ENCODE measurements at places on chromosomes 16 and 17.

- no peak for DNase-seq
Measured at GRCh38 chr17:44604116-44604761, 47.0 kb downstream of the FZD2 start.

DNA sequence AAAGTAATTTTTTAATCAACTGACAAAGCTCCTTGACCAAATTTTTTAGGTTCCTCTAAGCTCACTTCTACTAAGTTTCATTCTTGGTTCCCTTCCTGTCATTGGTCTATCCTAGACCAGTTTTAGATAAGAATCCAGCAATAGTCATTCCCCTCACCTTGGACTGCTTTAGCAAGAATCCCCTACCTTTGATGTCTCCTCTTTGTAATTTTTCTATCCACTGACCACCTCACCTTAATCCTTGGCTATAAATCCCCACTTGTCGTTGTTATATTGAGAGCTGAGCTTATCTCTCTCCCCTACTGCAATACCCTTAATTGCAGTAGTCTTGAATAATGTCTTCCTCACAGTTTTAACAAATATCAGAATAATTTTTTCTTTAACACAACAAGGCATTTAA is 107.2 kb downstream of the USP32 start:
- no peak for DNase-seq

DNA sequence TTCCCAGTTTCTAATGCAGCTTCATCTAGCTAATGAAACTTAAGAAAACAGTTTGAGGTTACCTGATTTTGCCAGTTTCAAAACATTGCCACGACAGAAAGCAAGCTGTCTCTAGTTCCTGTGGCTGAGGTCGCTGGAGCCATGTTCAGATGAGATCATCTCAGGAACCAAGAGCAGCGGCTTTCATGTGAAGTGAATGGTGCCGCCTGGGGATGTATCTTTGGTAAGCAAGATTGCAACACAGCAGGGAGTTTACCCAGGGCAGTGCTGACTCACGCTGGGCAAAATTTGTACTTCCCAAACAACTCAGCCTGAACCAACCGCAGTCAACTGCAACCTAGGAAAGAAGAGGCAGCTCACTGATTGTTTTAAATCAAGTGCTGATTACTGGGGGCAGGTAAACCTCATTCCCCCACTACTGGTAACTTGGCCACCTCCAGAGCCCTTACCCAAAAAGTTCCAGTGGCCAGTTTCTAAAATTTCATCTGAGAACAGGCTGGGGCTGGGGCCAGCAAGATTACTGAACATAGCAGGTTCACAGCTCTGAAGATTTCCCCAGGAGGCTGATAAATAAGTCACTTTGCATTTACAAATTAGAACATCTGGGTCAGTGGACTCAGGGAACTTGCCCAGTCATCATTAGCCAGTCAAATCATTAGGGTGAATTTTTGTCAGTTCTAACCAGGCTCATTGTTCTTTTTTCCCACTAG is at the start of gene RFFL:
Gene RFFL, minus strand, starts transcription at position 194 of the 710 bp plus-strand sequence. CDS start 37,154 bp downstream, outside the sequence.
- DNase-seq: peak; percentile 85

- DNase-seq: no peak
Measured at GRCh38 chr16:50021544-50021943, 3.5 kb upstream of the CNEP1R1 start.

DNA sequence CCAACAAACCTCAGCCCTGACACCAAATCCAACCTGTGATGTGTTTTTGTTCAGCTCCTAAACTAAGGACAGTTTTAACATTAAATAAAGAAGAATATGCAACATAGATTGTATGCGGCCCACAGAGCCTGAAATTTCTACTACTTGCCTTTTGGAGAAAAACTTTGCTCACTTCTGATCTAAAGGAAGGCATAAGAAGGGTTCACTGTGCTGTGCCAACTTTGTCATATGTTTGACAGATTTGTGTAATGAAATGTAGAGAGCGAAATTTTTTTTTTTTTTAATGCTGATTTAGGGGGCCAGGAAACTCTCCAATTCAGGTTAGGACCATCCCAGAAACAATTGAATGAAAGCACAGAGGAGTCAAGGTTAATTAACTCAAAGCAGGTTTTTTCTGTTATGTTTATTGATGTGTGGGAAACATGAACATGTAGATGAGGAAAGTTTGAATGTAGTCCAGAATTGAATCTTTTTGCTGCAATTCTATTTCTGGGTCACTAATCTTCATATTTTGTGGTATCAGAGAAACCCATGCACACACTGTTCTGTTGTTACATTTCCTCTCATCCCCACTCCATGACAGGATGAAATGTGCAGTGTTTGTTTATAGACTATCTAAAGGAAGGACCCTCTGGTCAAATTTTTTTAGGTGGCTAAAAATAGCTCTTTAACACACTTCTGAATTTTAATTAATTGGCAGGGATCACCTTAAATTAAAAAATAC is 71.5 kb downstream of the TAOK1 start:
- no peak for DNase-seq

GRCh38 chr17:65018610-65019316 is 37.8 kb downstream of the GNA13 start:
- no peak for DNase-seq

DNA sequence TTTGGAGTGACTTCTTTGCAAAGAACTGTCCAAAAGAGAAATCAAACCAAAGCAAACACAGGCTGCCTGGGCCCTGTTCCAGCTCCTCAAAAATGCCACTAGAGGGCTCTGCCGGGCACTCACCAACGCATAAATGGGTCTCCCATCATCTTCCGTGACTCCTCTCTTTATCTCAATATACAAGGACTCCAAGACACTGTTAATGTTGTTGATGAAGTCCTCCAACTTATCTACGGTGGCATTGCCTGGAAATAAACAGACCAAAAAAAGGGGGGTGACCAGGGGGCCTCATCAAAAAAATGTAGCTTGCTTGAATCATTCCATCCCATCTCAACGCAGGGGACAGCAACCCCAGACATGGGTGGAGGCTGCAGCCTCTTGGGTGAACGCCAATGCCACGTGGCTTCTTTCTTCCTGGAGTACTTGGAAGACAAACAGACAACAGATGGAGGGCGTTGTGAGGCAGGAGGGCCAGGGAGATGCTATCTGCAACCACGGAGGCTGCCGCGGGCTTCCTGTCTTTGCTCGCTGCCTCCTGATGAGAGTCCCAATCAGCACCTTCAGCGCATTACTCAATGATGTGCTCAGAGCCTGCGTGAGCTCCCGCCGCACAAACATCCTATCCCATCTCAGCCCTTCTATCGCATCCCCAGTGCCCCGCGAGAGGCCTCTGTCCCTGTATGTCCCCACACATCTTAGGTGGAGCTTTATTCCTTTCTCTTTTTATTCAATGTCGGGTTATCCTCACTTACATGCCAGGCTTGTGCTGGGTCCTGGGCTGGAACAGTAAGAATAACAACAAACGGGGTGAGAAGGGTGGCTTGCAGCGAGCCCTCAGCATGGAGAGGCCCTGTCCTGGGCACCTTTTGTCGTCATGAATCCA is 32.0 kb downstream of the KDM8 start:
- peak; percentile 84 for DNase-seq

DNA sequence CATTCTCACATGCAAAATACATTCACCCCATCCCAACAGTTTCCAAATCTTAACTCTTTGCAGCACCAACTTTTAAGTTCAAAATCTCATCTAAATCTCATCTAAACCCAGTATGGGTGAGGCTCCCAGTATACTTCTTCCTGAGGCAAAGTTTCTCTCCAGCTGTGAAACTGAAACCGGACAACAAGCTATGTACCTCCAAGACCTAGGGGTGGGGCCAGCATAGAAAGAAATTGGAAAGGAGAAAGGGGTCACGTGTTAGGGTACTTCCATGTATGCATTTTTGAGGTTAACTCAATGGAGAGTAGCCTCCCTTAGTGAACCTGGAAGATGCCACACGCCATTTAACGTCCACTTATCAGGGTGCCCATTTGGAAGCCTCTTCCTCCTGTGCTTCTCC is 23.9 kb upstream of the LRRC75A start:
- DNase-seq: no peak

- DNase-seq: peak; percentile 47
Measured at GRCh38 chr16:8660841-8661301, 13.5 kb upstream of the ABAT start.
